ENCODE measurements at places on chromosomes 5 and 9.
A peak's percentile ranks its signal among the peaks of the same experiment; 100 is the strongest.

- peak; percentile 84 for DNase-seq
These were observed 39.1 kb downstream of the FBN2 start for GRCh38 chr5:128498844-128499455.

- DNase-seq, result no peak
These were observed 10.4 kb upstream of the TOMM5 start for GRCh38 chr9:37602817-37603216.

DNA sequence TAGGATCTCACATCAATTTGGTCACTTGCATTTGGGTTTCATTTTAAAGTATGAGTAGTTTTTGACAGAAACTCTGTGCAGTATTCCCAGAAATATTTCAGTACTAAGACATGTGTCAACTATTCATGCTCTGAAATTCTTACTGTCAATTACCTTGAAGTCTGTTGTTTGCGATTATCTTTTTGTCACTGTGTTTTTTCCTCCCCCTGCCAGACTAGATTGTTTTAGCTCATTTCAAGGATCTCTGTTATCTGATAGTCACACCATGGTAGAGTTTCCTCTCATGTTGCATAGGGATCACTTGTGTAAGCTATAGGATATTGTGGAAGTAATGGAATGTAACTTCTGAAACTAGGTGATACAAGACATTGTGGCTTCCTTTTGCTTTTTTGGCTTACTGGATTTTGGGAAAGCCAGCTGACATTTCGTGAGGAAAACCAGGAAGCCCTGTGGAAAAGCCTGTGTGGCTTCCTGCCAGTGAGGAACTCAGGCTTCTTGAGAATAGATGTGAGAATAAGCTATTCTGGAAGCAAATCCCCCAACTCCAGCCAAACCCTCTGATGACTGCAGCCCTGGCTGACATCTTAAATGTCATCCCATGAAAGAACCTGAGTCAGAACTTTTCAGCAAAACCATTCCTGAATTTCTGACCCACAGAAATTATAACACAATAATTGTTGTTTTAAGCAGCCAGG, 122.2 kb downstream of the FGF10 start:
- peak; percentile 16 for DNase-seq

- DNase-seq, result no peak
These were observed 116.9 kb downstream of the DENND1A start for GRCh38 chr9:123812984-123813383.

DNA sequence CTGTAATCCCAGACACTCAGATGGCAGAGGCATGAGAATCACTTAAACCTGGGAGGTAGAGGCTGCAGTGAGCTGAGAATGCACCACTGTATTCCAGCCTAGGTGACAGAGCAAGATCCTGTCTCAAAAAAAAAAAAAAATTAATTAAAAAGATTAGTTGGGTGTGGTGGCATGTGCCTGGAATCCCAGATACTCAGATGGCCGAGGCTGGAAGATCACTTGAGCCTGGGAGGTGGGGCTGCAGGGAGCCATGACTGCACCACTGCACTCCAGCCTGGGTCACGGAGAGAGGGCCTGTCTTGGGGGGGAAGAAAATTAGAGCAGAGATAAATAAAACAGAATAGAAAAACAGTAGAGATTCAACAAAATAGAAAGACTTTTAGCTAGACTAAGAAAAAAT, 34.9 kb downstream of the UBTD2 start:
- no peak for DNase-seq

DNA sequence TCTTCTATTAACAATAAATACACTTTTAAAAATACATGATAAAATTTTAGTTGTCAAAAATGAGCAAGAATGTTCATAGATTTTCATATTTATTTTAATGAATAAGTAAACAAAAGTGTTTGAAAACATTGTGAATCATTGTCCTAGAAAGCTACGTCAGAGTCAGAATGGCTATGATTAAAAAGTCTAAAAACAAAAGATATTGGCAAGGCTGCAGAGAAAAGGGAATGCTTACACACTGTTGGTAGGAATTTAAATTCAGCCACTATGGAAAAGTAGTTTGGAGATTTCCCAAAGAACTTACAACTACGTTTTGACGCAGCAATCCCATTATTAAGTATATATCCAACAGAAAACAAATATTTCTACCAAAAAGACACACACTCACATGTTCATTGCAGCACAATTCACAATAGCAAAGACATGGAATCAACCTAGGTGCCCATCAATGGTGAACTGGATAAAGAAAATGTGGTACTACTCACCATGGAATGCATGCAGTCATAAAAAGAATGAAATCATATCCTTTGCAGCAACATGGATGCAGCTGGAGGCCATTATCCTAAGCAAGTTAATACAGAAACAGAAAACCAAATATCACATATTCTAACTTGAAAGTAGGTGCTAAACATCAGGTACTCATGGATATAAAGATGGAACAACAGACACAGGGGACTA, 49.2 kb upstream of the FBXL17 start:
- DNase-seq, result no peak

DNA sequence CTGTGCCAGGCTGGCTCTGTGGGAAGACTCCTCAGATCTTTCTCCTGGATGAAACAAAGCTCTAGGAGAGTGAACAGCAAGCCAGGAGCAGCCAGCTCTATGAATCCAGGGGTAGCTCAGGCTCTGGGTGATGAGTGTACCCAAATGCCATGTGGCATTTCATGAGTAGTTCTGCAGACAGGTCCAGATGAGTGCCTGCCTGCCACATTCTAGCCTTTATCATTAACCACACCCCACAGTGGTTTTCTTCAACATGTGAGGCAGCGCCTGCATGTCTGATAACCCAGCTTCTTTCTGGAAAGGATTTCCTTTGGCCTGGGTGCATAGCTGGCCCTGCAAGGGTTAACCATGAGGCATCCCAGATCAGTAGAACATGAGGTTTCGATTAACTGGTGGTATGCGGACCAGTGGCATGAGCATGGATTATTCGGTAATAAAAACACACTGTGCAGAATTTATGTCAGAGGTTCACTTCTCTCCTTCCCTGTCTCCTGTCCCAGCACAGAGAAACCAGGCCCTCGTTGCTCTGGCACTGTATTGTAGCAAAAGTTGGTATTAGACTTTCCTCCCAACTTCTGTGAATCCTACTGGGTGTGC, 381.9 kb upstream of the ZNF462 start:
- DNase-seq, result no peak

DNA sequence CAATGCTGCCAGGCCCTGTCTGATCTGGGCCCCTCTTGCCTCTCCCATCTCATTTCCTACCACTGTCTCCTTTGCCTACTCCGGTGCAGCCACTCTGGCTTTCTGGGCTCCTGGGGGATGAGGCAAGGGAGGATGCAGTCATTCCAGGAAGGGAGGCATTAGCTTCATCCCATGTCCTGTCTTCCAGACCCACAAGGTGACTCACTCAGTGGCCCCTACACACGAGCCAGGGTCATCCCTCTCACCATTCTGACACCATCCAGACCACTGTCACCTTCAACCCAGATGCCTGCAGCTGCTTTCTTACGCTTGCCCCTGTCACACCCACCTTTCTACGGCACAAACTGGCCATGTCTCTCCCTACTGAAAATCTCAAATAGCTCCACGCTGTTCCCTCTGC, 19.1 kb downstream of the ACSL6 start:
- no peak for DNase-seq

- no peak for DNase-seq
These were observed 387.0 kb upstream of the DMAC1 start for GRCh38 chr9:8186560-8186959.

GRCh38 chr9:20426019-20426418, 196.3 kb downstream of the MLLT3 start:
- DNase-seq, result no peak

- no peak for DNase-seq
These were observed 74.9 kb downstream of the GCNT4 start for GRCh38 chr5:74977471-74977870.

GRCh38 chr5:100846772-100847171, 56.3 kb downstream of the ST8SIA4 start:
- no peak for DNase-seq

DNA sequence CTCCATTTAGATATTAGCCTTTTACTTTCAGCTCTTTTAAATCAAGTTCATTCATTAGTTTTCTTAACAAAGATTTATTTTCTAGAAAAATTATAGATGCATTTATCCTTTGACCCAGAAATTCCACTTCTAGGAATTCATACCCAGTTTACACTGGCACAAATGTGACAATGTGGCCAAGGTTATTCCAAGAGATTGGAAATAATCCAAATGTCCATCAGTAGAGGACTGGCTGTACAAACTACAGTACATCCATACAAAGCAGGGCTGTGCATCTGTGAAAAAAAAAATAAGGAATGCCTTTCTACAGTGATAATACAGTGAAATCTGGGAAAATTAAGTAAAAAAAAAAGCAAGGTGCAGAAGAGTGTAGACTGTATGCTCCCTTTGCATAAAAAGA, 149.2 kb downstream of the GABBR2 start:
- no peak for DNase-seq

DNA sequence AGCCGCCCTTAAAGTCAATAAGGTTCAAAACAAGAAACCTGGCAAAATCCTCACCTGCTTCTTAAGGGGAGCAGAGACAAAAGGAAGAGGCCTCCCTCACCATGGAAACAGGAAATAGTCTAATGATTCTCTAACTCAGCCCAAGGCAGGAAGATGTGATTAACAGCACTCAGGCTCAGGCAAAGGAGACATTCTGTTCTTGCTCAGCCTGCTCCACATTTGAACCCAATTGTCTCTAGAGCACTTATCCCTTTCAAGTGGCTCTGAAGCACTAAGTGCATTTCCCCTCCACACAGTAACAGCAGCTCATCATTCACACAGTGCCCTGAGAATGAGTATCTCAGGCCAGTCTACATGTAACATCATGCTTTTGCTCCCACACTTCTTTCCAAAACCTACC, 72.3 kb downstream of the NIPSNAP3B start:
- no peak for DNase-seq

GRCh38 chr5:96250782-96251181, 182.3 kb downstream of the PCSK1 start:
- no peak for DNase-seq

- DNase-seq, result no peak
These were observed 93.6 kb upstream of the RANBP3L start for GRCh38 chr5:36395260-36395659.

- peak; percentile 57 for DNase-seq
These were observed 632 bp downstream of the UBAP1 start for GRCh38 chr9:34179213-34180136.

GRCh38 chr5:176899946-176900779, 1.0 kb upstream of the HK3 start:
- DNase-seq, result no peak

DNA sequence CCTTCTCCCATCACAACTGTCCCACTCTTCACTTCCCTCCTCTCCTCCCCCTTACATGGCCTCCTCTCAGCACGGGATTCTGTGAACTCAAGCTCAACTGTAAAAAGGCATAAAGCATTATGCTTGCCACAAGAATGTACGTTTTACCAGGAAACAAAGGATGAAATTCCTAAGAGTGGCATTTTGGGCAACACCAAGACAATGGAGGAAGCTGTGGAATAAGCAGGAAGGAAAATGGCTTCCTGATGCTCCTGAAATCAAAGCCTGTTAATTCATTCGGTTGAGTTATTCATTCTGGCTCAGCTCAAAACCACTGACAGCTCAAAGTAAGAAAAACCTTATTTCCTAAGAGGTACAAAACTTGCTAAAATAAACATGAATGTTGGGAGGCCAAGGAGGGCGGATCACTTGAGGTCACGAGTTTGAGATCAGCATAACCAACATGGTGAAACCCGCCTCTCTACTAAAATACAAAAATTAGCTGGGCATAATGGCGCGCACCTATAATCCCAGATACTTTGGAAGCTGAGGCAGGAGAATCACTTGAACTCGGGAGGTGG, 40.8 kb upstream of the DMRT1 start:
- no peak for DNase-seq

DNA sequence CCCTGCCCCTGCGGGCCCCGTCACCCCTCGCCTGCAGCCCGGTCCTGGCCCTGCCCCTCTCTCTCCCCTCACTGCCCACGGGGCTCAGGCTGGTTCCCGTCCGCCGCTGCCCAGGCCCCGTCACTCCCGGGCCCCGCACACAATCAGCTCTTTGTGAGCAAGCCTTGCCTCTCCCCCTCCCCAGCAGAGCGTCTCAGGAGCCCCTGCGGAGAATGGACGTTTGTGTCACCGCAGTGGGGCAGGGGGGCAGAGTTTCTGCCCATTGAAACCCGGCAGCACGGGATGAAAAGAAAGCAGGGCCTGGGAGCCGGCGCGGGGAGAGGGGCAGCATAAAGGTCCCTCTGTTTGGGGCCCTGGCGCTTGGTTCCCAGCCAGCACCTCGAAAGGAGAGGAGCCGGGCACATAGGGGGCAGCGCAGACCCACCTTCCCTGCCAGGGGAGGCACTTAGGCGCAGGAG, 13.5 kb upstream of the NUP214 start:
- DNase-seq, result no peak

- DNase-seq, result peak; percentile 89
These were observed 58.0 kb downstream of the RAD23B start for GRCh38 chr9:107340920-107341632.

DNA sequence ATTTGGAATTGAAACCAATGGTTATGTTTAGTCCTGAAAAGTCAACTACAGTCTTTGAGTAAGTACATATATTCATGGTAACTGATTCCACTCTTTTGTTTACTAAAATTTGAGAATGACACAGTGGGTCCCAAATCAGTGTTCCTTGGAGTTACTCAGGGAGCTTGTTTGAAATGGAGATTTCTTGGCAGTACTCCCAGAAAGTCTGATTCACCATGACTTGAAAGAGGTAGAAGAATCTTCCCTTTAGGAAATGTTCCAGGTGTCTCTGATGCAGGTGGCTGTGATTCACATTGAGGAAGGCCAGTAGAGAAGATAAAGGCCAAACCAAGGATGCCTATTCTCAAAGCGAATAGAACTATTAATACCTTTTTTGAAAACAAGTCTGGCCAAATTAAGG, 1078.3 kb downstream of the CDH12 start:
- DNase-seq, result no peak

- DNase-seq, result no peak
These were observed 398 bp upstream of the BASP1 start for GRCh38 chr5:17216974-17217492.

DNA sequence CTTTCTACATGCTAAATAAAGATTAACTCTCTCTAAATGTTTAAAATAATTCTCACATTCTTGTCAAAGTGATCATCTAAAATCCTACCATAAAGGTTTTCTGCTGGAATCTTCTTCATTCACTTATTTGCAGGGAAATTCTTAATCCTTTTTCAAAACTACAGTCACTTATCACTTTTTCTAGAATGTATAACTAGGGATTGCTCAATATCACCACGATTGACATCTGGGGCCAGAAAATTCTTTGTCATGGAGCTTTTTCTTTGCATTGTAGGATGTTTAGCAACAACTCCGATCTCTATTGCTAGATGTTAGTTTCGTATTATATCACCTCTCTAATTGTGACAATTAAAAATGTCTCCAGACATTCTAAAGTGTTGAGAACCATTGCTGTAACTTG, 344.9 kb upstream of the PIK3R1 start:
- DNase-seq, result no peak

GRCh38 chr9:127611603-127611898, 526 bp upstream of the STXBP1 start:
- peak; percentile 40 for DNase-seq

- no peak for DNase-seq
These were observed 66.4 kb downstream of the COL5A1 start for GRCh38 chr9:134707731-134708671.

Measured in Karpas-422 (cell line).